ENCODE measurements at places on chromosomes 16 and 17.

- no peak for DNase-seq
These were observed 157.2 kb downstream of the ENGASE start for GRCh38 chr17:79231766-79232287.

DNA sequence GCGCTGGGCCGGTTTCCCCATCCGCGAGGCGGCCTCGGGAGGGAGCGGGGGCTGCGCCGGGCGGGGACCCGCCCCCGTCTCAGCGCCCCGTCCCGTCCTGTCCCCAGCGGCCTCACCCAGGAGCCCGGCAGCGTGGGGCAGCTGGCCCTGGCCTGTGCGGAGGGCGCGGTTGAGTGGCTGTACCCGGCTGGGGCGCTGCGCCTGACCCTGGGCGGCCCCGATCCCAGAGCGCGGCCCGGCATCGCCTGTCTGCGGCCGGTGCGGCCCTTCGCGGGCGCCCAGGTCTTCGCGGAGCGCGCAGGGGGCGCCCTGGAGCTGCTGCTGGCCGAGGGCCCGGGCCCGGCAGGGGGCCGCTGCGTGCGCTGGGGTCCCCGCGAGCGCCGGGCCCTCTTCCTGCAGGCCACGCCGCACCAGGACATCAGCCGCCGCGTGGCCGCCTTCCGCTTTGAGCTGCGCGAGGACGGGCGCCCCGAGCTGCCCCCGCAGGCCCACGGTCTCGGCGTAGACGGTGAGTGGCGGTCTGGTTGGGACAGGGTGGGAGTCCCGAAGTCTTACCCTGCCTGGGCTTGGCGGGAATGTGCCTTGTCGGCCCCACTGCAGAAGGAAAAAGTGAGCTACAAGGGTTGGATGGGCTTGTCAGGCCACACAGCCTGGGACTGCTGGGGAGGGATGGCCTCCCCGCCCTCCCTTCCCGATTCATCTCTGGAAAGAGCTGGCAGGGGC lies 720 bp downstream of the METRN start:
- DNase-seq, result peak; percentile 68

- no peak for DNase-seq
These were observed 21.8 kb downstream of the SOX9 start for GRCh38 chr17:72142614-72143013.

DNA sequence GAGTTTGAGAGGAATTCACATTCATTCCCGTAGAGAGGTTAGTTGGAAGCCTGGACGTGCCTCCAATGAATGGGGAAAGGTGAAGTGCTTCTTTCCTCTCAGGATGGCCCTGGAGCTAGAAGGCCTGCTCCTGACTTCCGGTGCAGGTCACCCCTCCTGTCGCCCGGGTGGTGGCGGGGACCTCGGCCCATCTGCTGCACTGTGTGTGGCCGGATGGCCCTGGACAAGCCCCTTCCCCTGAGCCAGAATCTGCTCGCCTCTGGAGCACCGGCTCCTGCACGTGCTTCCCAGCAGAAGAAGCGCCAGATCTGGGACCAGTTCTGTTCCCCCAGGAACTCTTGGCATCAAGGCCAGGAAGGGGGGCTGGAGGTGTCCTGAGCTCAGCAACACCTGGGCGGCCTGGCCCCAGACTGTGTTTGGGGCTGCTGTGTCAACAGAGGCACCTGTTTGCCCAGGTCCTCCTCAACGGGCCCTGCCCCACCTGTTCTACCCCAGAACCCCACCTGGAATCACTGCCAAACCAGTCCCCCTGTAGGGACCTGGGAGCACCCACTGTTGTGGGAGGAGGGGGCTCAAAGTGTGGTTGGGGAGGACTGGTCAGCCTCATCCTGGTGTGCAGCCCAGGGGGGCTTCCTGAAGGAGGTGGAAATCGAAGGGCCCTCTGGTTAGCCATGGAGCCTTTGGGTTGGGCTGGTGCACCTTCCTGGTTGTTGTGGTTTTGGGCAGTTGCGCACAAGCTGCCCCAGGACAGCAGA lies 5.1 kb upstream of the PERCC1 start:
- no peak for DNase-seq
